SIG-M5 (cell line): ENCODE measurements at places on chromosomes 5 and 9.
A peak's percentile ranks its signal among the peaks of the same experiment; 100 is the strongest.

- DNase-seq, result no peak
Observed at GRCh38 chr5:83095957-83096539, 18.7 kb downstream of the XRCC4 start.

DNA sequence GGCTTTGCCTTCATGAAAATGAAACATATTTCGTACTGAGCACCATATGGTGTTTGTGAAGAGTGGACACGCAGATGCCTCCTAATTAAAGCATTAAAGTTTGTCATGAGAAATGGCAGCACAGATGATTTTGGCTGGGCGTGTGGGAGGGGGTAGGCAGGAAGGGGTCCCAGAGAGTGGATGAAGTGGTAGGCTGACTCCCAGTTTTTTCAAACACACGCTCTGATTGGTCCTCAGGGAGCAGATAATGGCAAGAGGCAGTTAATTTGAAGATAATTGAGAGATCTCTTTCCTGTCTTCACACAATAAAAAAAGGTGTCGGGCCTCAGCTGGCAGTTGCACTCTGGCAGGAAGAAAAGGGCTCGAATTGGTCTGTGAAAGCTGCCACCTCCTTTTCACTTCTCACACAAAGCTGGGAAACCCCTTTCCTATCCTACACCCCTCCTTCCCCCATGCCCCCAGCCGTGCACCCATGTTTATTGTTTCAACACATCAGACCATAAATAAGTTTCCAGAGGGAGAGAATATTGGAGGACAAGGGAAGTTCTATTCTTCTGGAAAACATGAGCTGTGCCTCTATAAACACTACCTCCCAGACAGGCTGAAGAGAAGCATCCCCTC, 429.6 kb downstream of the ARHGEF28 start:
- no peak for DNase-seq

- DNase-seq, result peak; percentile 28
Observed at GRCh38 chr5:58505971-58506640, 14.9 kb downstream of the GAPT start.

GRCh38 chr5:37615184-37615583, 224.7 kb downstream of the GDNF start:
- DNase-seq, result no peak

DNA sequence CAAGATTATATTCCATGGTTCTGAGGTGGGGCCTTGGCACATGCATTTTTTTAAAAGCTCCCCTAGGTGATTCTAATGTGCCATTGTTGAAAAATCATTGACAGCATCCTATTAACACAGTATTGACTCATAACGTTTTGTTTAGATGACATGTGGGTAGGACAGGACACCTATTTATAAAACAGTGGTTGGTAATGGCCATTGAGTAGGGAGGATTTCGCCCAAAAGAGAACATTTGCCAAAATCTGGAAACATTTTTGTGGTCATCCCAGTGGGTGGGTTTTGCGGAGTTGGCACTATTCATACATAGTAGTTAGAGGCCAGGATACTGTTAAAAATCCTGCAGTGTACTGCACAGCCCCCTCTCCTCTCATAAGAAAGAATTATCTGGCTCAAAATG, 6.4 kb upstream of the CHD1 start:
- no peak for DNase-seq

GRCh38 chr5:25362799-25363198, 718.0 kb upstream of the CDH10 start:
- DNase-seq, result no peak

- DNase-seq, result no peak
Observed at GRCh38 chr5:57405984-57406383, 76.6 kb downstream of the ACTBL2 start.

- DNase-seq, result no peak
Observed at GRCh38 chr5:135894276-135894675, 1.4 kb downstream of the IL9 start.

GRCh38 chr5:172692981-172693380, 51.9 kb downstream of the NEURL1B start:
- no peak for DNase-seq

DNA sequence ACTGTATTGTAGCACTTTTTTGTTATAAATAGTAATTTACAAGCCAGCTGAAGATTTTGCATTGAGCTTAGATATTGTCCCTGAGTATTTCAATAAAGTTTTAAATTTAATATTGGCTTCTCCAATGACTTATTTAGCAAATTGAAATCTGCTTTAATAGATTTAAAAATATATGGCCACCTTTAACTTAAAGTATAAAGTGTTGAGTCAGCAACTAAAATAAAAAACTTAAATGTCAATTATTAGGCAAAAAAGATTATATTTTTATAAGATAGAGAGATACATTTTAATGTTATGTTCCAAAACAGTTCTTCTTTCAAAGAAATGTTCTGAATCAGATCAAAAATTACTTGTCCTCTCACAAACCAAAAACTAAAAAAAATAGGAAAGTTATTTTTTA, 60.7 kb downstream of the OSMR start:
- DNase-seq, result no peak

GRCh38 chr5:80864706-80865435, 95.3 kb upstream of the RASGRF2 start:
- DNase-seq, result no peak

DNA sequence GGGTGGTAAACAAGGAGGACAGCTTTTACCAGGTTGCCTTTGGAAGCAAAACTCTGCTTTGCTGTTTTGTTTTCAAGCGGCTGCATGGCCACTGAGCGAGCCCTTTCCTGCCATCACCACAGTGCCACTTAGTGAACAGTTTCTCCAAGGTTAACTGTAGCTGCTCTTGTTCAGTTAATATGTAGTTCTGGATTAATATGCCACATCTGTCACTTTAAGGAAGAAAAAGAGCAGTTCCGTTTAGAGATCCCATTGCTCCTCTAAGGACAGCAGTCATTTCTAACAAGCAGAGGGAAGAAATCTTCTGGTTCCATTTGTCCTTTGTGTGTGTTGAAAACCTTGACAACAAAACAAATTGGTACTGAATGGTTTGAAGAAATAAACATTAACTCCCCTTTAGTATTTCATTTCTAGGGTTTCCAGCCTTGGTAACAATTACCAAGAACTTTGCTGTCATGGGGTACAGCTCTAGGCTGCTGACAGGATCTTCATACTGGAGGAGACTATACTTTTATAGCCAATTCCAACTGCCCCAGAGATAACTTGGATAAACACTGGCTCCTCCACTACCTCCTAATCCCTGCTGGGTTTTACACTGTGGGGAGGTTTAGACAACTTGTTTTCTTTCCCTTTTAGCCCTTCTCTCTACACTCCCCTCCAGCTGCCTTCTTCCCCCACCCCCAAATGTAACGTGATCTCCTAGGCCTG, 10.3 kb upstream of the ABL1 start:
- DNase-seq, result no peak

DNA sequence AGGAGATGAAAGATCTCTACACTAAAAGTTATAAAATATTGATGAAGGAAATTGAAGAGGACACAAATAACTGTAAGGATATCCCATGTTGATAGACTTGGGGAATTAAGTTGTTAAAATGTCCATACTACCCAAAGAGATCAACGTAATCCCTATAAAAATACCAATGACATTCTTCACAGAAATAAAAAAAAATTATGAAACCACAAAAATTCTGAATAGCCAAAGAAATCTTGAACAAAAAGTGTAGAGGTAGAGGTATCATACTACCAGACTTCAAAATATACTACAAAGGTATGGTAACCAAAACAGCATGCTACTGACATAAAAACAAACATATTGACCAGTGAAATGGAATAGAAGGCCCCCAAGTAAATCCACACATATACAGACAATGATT, 71.5 kb upstream of the ELL2 start:
- no peak for DNase-seq

DNA sequence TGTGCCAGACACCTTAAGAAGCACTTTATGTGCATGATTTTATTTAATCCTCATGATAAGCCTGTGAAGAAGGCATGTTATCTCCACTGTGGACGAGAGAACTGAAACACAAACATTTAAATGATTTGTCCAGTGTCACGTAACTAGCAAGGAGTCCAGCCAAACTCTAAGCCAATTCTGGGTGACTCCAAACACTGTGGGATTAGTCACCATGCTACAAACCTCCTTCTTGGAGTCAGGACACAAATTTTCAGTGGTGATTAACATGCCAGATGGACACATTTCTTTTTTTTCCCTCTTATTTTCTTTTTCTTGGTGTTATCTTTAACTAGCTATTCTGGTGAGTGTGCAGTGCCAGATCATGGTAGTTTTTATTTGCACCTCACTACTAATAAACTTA, 316.8 kb downstream of the NDUFS4 start:
- no peak for DNase-seq

DNA sequence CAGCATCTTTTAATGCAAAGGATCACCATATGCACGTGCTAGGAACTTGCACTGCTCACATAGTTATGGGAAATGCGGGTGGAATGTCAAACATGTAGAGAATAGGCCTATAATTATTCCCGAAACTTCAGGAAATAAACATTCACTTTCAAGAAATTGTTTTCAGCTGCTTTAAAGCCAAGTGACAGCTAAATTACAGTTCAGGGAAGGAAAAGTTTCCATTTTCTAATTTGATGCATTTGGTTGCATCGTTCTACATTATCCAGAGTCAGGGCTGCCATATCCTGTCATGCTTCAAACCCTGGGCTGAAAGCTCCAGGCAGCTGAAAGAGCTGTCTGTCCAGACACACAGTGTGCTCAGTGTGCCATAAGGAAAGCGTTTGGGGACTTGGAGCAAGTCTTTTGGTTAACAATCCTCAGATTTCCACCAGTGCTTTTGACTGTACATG, 518.1 kb downstream of the CSNK1G3 start:
- no peak for DNase-seq

- no peak for DNase-seq
Observed at GRCh38 chr9:78958892-78959291, 612.9 kb upstream of the TLE4 start.

DNA sequence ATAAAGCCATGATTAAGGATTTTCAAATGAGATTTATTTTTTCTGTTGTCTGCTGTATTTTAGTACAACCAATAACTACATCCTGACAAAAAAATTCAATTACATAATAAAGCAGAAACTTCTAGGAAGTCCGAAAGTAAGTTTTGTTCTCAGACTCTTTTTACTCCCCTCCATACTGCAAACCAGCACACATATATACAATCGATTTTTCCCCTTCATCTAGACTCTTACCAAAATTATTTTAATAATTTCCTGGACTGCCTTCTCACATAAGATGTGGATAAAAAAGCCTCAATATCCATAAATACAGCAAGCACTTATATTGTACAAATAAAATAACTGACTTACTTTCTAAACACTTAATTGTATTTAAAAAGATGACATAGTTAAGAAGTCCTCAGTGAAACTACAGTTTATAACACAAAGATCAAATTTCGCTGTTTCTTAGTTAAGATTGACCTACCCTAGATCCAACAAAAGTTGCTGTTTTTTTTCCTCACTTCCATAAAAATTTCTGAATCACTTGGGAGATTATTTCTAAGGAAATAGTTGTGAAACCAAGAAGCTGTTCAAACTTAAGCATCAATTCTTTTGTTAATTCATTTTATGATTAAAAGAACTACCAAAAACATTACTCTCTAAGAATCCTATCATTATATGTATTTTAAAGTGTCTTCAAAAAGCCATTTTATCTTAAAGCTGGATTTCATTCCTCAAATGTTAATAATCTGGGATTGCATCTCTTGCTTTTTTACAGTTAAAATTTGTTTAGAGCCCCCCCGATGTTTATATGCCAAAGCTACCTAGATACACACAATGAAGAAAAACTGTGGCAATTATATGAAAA, 74.7 kb upstream of the IFNE start:
- DNase-seq, result no peak

DNA sequence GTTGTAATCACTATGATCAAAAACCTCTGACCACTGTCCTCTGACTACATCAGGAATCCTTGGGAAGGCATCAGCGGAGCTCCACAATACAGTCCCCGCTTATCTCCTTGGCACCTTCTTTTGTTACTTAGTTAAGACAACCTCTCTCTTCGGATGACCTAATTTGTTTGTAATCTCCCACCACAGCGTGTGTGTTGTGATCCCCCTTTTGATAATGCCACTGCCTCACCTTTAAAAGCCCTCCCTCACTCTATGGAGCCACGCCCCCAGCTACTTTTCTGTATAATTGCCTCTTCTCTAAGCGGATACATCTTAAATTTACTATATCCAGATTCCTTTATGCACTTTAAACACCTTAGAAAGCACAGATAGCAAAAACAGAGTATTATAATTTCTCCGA, 35.9 kb downstream of the OR2Y1 start:
- no peak for DNase-seq

DNA sequence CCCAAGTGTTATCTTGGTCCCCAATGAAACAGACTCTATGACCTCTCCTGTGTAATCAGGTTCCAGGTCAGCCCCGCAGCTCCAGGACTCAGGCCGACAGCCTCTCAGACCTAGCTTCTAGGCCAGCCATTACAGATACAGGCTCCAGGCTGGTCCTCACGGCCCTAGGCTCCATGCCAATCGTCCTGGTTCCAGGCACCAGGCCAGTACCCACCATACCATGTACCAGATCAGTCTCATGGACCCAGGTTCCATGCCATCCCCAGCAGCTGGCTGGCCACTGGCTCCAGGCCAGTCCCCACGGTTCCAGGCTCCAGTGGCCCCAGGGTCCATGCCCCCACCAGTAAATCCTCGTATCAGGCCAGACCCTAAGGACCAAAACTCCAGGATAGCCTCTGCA, 1326.6 kb upstream of the C9orf72 start:
- no peak for DNase-seq

DNA sequence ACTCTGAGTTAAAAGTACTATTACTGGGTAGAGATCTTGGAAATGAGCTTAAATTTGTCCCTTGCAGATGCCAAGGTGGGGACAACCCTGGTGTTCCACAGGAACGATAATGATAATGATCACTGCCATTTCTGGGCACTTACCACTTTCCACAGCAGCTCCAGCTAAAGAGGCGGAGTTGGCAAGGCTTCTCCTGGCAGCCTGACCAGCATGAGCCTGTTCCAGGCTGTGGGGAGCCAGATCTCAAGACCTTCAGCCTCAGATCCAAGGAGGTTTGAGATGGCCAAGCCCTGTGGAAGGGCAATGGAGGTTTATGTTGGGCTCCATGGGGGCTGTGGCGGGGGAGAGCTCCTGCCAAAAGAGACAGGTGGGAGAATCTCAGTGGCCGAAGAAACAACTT, 244.9 kb upstream of the MVB12B start:
- DNase-seq, result no peak

- no peak for DNase-seq
Observed at GRCh38 chr5:105167092-105167491, 1604.5 kb upstream of the NUDT12 start.

GRCh38 chr5:154403776-154404387, 41.9 kb upstream of the SAP30L start:
- DNase-seq, result no peak

GRCh38 chr5:114984796-114985195, 184.9 kb downstream of the TRIM36 start:
- DNase-seq, result no peak

DNA sequence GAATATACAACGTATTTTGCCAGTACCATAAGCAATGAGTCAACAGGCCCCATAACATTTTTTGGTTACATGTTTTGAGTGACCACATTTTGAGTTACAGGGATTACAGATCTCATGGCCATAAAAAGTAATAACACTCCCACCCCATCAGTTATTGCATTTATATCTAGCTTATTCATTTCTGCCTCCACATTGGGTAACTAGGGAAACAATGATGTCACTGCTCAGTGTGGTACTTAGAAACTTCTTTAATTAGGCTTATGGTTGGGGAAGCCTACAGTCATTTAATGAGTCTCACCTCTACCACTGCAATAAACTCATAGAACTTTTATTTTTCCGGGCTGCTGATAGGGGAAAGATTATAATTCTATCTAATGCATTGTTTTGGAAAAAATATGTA, 39.9 kb upstream of the SMIM15 start:
- no peak for DNase-seq

- no peak for DNase-seq
Observed at GRCh38 chr5:58804291-58804690, 221.4 kb downstream of the RAB3C start.

GRCh38 chr5:139962445-139962844, 80.7 kb downstream of the NRG2 start:
- DNase-seq, result no peak
